ENCODE measurements at places on chromosomes 12 and 14. TPM values are rescaled to one million over a fixed set of nuclear protein-coding genes. Genes with fewer than 3 reads are reported as not detected.

The SAMD15 gene
- 0.54 TPM for polyA plus RNA-seq

The TCL1B gene
- not detected for polyA plus RNA-seq

The KRT85 gene
- not detected for polyA plus RNA-seq

The IFNG-AS1 gene
- polyA plus RNA-seq, result not detected

The A2M gene
- 325 TPM for polyA plus RNA-seq

The C12orf54 gene
- 0.15 TPM for polyA plus RNA-seq

The SPSB2 gene
- 5.6 TPM for polyA plus RNA-seq

The OTX2 gene
- polyA plus RNA-seq, result not detected

The TAS2R9 gene
- not detected for polyA plus RNA-seq

The FOXN3 gene
- 50.2 TPM for polyA plus RNA-seq

The CD163L1 gene
- 1.8 TPM for polyA plus RNA-seq

The BEGAIN gene
- polyA plus RNA-seq, result 0.85 TPM

The CYP46A1 gene
- 1.6 TPM for polyA plus RNA-seq

The KRT80 gene
- polyA plus RNA-seq, result 0.22 TPM

The RERGL gene
- 64.3 TPM for polyA plus RNA-seq

The FAM222A gene
- 0.34 TPM for polyA plus RNA-seq

The SPTB gene
- polyA plus RNA-seq, result 2.5 TPM

The ART4 gene
- polyA plus RNA-seq, result 0.66 TPM

The CHMP4A gene
- 85.4 TPM for polyA plus RNA-seq

The TCTN1 gene
- polyA plus RNA-seq, result 14.3 TPM

The OSBPL8 gene
- polyA plus RNA-seq, result 18.7 TPM

The BCL2L2 gene
- 37.9 TPM for polyA plus RNA-seq

The HOXC11 gene
- not detected for polyA plus RNA-seq

The RNASE1 gene
- 531 TPM for polyA plus RNA-seq

The TMEM119 gene
- 2.3 TPM for polyA plus RNA-seq

The RTL1 gene
- polyA plus RNA-seq, result 0.01 TPM

The VPS33A gene
- 4.7 TPM for polyA plus RNA-seq

The LRRC10 gene
- polyA plus RNA-seq, result not detected

The ASIC1 gene
- polyA plus RNA-seq, result 5.4 TPM

The GUCY2C gene
- 0.01 TPM for polyA plus RNA-seq

The KRT72 gene
- polyA plus RNA-seq, result 0.21 TPM

The ANKRD33 gene
- polyA plus RNA-seq, result not detected

The IL22 gene
- 0.19 TPM for polyA plus RNA-seq

The SYCP3 gene
- 0.56 TPM for polyA plus RNA-seq

The NPFF gene
- polyA plus RNA-seq, result 0.21 TPM
